Omental fat pad (tissue), 4 donors: ENCODE measurements at places on chromosomes 11 and 22. TPM values are rescaled to one million over a fixed set of nuclear protein-coding genes. Genes with fewer than 3 reads are reported as not detected.

HEPACAM gene
- 13.6 TPM for total RNA-seq

PGGHG gene
- total RNA-seq, result 18.0 TPM

ATP6V1E1 gene
- 126 TPM for total RNA-seq

GAL3ST1 gene
- 1.4 TPM for total RNA-seq

SERPIND1 gene
- total RNA-seq, result not detected

ZP1 gene
- not detected for total RNA-seq
